ENCODE measurements at places on chromosomes 4 and X. TPM values are rescaled to one million over a fixed set of nuclear protein-coding genes. Genes with fewer than 3 reads are reported as not detected.

GRCh38 chrX:56397636-56398035 is 165.5 kb downstream of the KLF8 start:
- no peak for DNase-seq

DNA sequence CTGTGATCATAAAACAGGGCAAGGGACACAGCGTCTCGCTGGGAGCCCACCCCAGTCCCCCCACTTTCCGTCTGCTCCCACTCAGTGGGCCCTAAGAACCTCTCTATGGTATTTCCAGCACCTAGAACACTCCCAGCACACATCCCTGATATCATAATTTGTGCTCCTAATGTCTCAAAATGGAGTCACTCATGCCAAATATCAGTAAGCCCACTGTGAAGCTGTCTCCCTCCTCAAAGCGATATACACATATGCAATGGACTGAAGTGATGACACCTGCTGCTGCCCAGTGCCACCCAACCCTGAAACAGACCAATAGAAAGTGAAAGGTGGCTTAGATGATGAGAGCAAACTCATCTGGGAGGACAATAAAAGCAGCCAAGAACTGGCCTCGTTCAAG is 17.9 kb downstream of the ENPP6 start:
- no peak for DNase-seq

DNA sequence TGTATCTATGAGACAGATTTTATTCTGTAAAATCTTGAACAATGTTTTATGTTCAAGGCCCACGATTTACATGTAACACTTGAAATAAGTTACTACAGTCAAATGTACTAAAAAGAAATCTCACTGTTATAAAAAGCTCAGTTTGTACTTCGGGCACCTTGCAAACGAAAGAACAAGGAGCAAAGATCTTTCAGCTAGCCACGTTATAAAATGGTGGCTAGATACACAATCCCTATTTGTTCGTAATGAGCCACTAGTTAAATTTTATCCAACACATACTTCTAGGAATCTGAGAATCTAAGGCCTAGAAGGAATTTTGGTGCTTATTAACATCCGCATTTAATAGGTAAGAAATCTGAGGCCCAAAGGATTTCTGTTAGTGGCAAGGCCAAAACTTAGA is 2.5 kb downstream of the ARHGEF9 start:
- DNase-seq: no peak

DNA sequence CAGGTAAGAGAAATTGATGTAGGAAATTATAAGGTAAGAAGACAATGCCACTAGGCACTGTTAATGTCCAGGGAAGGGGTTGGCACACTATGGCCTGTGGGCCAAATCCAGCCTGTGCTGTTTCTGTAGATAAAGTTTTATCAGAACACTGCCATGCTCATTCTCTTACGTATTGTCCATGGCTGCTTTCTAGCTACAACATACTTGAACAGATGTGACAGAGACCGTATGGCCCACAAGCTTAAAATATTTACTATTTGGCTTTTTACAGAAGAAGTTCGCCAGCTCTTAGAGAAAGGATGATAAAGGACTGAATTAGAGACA is 168.0 kb downstream of the CDS1 start:
- DNase-seq: no peak

GRCh38 chr4:139454111-139455045 is at the start of gene RAB33B:
Gene RAB33B (plus strand): TSS chr4:139454121. CDS start chr4:139454196, 75 bp downstream.
- DNase-seq: no peak

DNA sequence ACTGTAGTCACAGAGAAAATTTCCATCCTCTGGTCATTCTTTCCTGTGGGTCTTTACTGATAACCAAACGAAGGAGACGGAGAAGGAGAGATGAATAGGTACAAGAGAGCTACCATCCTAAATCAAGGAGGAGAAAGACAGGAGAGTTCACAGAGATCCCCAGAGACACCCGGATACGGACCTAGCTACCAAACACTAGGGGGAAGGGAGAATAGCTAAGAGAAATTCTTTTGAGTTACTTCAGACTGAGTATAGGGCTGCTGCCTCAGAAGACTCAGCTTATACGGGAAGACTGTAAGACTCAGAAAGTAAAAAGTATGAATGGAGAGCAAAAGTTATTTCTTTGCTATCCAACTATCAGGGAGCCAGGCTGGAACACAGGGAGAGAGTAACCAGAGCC is 572.1 kb downstream of the C4orf33 start:
- no peak for DNase-seq

SCOC gene
- polyA plus RNA-seq: 49.4 TPM

IBSP gene
- polyA plus RNA-seq: not detected

ZFYVE28 gene
- polyA plus RNA-seq: 14.3 TPM

All from aorta (tissue), 5 donors.